NCI-H526 treated with DMSO at 0.1 percent for 48 hours (cell line): ENCODE measurements at places on chromosomes 11 and 22.
A peak's percentile ranks its signal among the peaks of the same experiment; 100 is the strongest.

- DNase-seq: no peak
Measured at GRCh38 chr11:64321533-64321932, 3.6 kb downstream of the PRDX5 start.

- no peak for DNase-seq
Measured at GRCh38 chr11:70747285-70747684, 349.0 kb downstream of the CTTN start.

DNA sequence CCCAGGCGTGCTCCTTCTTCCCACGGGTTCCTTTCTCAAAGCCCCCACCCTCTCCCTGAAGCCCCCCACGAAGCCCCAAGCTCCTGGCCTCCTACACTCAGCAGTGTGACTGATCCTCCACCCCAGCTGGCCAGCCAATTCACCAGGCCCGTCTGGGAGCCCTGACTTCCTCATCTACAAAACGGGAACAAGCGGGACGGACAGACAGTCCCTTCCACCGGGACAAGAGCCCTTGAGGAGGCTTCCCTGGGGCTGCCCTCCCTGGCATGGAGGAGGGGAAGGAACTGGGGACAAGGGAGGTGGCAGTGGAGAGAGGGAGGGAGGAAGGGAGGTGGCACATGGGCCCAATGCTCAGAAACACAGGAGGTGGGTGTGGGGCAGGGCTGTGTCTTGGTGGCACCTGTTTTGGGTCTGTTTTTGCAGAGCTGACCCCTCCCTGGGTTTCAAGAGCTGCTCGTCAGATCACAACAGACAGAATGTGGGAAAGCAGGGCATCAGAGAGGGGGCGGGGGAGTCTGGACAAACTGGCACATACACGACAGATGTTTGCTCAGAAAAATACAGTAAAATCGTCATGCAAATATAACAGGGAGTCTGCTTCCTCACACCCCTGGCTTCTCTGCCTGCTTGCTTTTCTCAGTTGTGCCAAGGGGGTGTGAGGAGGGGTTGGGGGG is 56.8 kb downstream of the ELFN2 start:
- peak; percentile 92 for DNase-seq

DNA sequence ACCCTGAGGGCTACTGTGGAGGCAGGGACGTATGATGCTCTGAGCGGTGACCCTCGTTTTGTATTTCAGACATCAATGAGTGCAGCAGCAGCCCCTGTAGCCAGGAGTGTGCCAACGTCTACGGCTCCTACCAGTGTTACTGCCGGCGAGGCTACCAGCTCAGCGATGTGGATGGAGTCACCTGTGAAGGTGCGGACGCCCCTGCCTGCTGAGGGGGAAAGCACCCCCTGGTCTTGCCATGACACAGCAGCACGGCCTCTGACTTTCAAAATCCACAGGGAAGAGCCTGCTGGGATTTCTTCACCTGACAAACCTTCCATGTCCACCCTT is 44.3 kb downstream of the FBLN1 start:
- DNase-seq: no peak

- no peak for DNase-seq
Measured at GRCh38 chr11:114154271-114155047, 94.9 kb downstream of the ZBTB16 start.

DNA sequence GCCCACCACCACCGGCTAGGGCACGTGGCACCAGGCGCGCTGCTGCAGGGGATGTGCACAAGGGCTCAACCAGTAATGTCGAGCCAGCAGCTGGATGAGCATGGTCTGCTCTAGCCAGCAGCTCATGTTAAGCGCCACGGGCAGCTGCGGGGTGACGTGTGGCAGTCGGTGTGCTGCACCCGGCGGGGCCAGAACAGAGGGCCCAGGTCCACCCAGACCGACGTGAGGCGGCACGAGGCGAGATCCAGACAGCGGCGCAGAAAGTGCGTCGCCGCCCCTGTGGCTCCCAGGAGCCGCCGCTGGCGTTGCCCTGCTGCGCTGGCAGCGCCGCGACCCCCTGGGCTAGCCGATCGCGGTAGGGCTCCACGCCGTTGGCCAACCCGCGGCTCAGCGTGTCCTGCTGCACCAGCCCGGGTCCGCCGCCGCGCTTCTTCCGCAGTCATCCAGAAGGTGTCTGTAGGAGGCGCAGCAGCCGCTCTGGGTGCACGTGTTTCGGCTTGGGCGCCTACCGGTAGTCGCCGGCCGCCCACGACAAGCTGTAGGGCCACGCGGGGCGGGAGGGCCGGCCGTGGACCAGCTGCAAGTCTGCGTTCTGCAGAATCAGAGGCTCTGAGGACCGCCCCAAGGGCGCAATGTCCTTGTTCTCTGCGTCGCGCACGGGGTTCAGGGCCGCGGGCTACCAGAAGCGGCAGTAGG is 4.6 kb upstream of the GALR3 start:
- peak; percentile 27 for DNase-seq

DNA sequence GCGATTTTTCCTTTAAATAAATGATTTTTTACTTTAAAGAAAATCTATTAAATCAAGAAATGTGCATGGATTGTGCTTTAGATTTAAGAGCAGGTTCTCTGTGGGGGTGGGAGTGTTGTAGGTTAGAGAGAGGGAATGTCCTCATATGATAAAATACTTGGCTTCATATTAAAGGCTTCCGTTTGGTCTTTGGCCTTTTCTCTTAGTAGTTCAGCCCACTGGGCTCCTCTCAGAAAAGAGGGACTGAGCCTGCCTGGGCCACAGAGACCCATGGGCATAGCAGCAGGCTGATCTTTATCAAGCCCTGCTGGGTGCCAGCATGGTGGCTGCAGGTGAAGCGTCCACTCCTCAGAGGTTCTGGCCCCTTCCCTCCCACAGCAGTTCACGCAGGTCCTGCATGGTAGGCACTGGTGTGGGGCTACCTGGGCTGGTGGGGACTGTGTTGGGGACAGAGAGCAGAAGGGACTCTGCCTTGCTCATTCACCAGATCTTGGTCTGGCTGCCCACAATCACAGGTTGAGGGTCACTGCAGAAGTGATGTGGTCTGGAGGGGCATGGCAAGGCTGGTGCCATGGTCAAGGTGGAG is 4.3 kb downstream of the PANX1 start:
- no peak for DNase-seq

DNA sequence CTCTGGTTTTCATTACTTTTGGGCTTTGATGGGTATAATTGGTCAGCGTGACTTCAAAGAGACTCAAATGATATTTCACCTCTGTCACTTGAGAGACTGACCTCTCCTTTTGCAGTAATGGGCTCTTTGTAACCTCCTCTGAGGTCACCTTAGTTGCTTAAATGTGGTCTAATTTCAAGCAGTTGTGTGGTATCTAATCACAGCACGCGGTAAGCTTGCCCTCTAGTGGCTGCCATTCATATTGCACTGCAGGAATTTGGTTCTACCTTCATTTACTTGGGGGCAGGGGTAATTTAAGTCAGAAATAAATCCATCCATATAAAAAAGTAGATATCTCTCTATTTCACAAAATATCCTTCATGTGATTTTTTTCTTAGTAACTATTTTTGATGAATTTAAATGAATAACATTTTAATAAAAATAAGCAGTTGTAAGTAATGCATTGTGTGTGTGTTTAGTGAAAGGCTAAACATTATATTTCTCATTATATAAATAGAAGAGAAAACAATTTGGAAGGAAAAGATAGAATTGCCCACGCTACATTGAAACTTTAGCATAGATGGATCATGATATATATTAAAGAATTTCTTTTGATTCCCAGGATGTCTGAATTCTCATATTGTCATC is 55.0 kb upstream of the ANO3 start:
- peak; percentile 63 for DNase-seq

- DNase-seq: no peak
Measured at GRCh38 chr22:24594569-24595120, 1.8 kb upstream of the LRRC75B start.

GRCh38 chr11:66986178-66986545 is 11.1 kb downstream of the C11orf86 start:
- no peak for DNase-seq

- DNase-seq: no peak
Measured at GRCh38 chr22:45942344-45942743, 34.6 kb downstream of the WNT7B start.

DNA sequence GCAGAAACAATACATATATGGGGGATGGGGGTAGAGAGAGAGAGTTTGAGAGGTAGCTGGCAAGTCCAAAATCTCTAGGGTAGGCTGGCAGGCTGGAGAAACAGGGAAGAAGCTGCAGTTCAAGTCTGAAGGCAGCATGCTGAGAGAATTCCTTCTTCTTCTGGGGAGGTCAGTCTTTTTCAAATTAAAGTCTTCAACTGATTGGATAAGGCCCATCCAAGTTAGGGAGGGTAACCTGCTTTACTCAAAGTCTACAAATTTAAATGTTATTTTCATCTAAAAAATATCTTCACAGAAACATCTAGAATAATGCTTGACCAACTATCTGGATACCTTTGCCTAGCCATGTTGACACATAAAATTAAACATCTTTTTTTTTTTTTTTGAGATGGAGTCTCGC is 2.9 kb upstream of the TREH start:
- DNase-seq: no peak

GRCh38 chr11:10451426-10452116 is 3.5 kb upstream of the AMPD3 start:
- DNase-seq: peak; percentile 63

- peak; percentile 23 for DNase-seq
Measured at GRCh38 chr11:72430741-72431570, 3.4 kb downstream of the CLPB start.

- DNase-seq: no peak
Measured at GRCh38 chr11:45412051-45412471, 125.9 kb upstream of the SYT13 start.

DNA sequence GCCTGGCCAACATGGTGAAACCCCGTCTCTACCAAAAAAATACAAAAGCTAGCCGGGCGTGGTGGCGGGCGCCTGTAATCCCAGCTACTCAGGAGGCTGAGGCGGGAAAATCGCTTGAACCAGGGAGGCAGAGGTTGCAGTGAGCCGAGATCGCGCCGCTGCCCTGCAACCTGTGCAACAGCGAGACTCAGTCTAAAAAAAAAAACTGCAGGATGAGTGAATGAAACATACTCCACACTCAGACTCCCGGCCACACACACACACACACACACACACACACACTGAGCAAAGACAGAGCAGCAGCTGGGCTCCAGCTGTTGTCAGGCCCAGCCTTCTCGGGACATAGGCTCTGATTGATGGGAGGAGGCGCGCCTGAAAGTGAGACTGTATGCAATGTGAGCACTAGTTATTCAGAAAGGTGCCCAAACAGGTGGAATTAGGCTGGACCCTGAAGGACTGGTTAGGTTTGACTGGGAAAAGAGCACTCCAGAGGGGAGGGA is 1.5 kb upstream of the PLEKHA7 start:
- no peak for DNase-seq

GRCh38 chr11:86706338-86707131 is 34.1 kb upstream of the ME3 start:
- no peak for DNase-seq

- peak; percentile 16 for DNase-seq
Measured at GRCh38 chr22:50576070-50576469, 2.2 kb downstream of the CPT1B start.

DNA sequence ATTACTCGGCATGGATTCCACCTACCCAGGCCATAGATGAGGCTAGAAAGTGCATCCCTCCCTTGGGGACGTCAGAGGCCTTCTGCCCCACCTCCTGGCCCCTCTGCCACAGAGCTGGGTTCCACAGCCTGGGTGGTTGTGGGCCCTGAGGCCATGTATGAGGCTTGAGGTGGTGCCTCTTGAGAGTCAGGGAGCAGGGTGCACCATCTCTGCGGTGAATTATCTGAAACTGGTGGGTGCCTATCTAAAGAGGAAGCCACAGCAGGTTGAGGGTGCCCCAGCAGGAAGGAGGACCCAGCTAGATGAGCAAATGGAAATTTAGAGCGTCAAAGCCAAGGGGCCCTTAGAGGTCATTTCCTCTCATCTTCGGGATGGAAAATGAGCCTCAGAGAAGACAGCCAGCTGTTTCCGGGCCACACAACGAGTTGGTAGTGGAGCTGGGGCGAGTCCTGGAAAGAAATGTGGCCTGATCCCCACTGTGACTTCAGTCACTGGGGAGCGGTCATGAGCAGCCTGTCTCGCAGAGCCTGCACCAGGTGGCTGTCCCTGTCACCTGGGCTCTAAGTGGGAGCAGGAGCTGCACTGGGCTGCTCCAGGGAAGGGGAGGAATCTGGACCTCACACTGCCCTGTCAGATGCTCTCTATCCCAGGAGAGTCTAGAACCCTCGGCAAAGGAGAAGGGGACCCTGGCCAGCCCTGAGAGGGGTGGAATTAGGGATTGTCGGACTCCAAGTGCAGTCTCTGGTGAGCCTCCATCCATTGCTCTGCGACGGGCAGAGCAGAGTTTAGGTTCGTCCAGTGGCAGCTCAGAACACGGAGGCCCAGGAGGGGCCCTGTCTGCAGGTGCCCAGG is 7.3 kb downstream of the ADORA2A start:
- no peak for DNase-seq

- DNase-seq: no peak
Measured at GRCh38 chr22:44203203-44203602, 22.5 kb downstream of the PARVG start.

DNA sequence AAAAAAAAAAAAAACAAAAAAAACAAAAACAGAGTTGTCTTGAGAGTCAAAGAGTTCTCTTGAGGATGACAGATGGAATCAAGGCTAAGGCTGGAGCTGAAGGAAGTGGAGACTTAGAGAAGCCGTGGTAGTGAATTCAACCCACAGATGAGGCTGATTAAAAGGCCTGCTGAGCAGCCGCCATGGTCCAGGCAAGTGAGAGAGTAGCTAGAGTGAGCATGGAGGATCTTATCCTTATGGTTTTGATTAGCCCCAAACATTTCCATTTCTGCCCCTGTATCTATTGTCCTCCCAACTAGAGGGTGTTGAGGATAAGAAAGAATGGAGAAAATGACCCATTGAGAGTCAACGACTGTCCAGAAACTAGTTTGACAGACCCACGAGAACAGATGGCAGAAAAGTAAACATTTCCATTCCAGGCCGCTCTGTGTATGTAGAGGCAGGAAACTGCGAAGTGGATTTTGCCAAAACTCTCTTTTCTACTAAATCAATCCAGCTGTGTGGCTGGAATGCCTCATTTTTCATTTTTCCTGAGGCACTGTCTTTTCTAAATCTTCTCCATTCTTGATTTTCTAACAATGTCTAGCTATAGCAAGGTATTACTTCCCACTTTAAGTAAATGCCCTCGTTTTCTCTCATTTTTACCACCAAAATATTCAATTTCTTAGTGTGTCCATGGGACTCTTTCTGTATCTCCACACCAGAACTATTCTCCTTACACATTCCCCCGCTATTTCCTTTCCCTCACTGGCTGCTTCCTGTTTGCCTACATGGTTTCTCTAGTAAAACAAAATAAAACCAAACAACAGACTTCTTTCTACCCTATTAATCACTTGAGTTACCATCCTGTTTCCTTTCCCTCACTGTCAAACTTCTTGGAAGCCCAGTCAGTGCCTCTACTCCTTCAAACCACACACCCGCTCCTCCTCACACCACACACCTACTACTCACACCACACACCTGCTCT is 5.4 kb upstream of the MMP8 start:
- no peak for DNase-seq
